ENCODE measurements at places on chromosomes 6 and 20.

GRCh38 chr6:22884456-22884855, 315.1 kb downstream of the HDGFL1 start:
- no peak for DNase-seq

GRCh38 chr6:107819964-107820337, 4.2 kb downstream of the SCML4 start:
- no peak for DNase-seq

DNA sequence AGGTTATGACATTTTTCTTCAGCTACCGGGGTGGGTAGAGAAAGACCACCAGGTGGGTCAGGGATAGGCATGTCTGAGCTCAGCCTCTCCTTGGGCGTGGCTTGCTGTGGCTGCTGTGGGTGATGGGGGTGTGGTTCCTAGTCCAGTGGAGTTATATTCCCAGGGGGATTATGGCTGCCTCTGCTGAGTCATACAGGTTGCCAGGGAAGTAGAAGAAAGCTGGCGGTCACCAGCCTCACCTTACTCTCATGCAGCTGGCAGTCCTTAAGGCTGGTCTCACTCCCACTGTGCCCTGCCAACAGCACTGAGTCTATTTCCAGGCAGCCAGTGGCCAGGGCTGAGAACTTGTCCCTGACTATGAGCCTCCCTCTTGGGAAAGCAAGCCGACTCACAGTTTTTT, 130.0 kb downstream of the SCP2D1 start:
- no peak for DNase-seq

DNA sequence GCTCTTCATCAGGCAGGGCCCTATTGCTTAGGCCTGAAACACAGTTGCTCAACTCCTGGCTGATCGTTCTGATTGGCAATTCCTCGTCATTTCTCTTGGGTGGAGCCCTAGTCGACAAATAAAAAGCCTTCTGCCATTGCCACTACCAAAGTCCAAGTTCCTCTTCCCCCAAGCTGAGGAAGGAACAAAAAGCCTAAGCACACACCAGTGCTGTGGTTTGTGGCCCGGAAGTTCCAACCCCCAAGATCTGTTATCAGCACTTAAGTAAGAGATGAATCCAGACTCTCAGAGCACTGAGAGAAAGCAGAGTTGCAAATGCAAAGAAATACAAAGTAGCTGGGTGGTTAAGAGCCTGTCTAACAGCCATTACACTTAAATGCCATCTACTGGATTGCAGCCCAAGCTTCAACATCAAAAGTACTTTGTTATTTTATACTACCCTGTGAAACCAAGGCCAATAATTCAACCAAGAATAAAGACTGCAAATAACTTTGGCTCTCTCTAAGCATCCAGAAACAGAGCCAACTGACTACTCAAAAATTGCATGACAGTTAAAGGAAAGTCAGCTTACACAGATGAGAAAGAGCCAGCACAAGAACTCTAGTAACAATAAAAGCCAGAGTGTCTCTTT, 1024.0 kb downstream of the GRIK2 start:
- no peak for DNase-seq

- DNase-seq, result no peak
Observed at GRCh38 chr20:1212023-1212422, 8.8 kb downstream of the C20orf202 start.

- DNase-seq, result no peak
Observed at GRCh38 chr20:4076671-4077070, 61.3 kb upstream of the RNF24 start.

- DNase-seq, result no peak
Observed at GRCh38 chr20:25058847-25059810, 1.2 kb upstream of the ACSS1 start.

GRCh38 chr6:18044108-18044783, 56.8 kb upstream of the KIF13A start:
- DNase-seq, result no peak

DNA sequence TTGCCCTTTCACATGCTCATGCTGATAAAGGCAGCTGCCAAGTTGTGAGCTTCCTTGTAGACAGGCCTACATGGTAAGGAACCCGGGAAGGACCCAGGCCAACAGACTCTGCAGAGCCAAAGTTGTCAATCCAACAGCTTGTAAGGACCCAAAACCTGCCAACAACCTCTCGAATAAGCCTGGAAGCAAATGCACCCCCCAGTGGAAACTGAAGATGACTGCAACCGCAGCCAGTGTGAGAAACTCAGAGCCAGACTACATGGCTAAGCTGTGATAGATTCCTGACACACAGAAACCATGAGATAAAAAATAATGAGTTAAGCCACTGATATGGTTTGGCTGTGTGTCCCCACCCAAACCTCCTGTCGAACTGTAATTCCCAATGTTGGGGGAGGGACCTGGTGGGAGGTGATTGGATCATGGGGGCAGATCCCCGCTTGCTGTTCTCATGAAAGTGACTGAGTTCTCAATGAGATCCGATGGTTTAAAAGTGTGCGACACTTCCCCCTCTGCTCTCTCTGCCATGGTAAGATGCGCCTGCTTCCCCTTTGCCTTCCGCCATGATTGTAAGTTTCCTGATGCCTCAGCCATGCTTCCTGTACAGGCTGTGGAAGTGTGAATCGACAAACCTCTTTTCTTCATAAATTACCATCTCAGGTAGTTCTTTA, 18.8 kb upstream of the CLPSL2 start:
- DNase-seq, result no peak

GRCh38 chr20:38674092-38674764, 50.1 kb upstream of the SLC32A1 start:
- DNase-seq, result peak; percentile 43

DNA sequence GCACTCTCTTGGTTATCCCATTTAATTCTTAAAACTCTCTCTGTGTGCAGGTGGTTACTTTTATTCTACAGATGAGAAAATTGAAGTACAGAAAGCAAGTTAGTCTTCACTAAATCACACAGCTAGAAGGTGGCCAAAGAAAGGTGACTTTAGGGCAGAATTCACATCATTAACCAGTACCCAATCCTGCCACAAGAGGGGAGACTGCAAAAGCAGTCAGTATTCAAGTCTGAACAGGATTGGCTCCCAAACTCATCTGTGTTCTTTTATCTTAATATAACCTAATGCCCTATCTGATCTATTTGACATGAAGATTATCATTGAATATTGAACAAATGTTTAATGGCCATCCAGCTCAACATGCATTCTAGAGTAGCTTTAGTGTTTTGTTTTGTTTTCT, 225.3 kb upstream of the FAM83B start:
- no peak for DNase-seq

- no peak for DNase-seq
Observed at GRCh38 chr6:22747571-22747970, 178.2 kb downstream of the HDGFL1 start.

DNA sequence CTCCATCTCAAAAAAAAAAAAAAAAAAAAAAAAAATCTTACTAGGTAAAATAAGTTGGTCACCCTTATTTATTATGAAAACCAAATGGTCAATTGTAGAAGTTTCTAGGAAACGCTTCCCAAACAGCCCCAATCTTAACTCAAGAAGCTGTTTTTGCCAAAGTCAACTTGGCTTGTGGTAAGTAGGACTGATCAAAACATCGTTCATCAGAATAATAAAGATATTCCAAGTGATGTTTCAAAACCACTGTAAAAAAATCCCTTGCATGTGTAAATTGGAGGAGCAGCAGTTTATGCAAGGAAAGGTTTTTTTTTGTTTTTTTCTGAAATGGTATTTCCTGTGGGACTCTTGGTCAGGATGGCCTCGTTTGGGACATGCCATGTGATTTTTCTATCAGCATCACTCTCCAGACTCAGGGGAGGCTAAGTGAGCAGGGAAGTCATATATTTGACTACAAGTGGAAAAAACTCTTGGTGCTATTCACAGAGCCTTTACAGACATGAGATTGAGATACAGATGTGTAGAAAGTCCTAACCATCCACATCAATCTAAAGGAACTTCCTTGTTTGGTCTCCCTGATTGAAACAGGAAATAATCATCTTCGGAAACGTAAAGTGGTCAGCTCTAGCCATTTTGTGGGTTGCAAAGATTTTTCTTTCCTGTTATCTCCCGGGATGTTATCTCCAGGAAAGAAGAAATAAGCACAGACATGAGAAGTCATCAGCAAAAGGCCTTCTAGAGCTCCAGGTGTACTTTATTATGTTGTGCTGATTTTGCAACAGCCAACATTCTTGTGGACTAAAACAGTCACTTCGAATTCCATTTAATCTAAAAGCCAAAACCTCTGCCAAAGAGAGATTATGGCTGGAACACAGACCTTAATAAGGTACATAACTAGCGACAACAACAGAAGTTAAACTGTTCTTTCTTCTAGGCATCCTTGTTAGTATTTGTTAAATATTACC, 177.8 kb downstream of the EDN1 start:
- DNase-seq, result no peak

- DNase-seq, result no peak
Observed at GRCh38 chr20:4181956-4182945, 166.9 kb upstream of the RNF24 start.

DNA sequence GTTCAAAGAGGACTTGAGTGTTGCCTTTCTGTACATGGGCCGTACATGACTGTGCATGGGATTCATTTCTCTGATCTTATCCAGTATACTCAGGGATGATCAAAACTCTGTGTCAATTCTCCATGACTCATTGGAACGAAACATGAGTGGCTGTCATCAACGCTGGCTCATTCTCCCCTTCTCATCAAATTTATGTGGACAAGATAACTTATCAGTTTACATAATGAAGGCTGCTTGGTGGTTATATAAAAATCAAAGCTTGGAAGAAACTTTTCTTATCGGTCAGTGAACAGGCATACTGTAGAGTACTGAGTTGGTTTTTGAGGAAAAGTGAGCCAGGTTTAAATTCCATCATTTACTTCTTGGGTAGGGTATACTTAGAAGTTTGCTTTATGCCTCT, 24.9 kb downstream of the CRISP1 start:
- no peak for DNase-seq

- no peak for DNase-seq
Observed at GRCh38 chr6:170512249-170512648, 40.9 kb downstream of the PSMB1 start.

DNA sequence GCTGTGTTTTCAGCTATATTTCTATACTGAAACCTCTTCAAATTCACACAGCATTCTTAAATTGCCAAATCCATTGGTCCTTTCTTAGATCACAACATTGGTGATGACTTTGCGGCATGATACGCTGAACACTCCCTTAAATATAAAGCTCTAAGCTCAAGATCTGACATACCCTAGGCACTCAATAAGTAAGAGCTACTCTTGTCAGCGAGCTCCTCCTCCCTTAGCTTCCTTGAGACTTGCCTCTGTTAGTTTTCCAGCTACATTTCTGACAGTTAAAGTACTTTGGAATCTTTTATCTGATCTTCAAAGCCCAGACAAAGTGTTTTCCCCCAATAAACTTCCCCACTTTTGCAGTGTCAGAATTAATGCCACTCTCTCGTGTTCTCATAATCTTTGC, 117.0 kb downstream of the HIVEP2 start:
- no peak for DNase-seq

GRCh38 chr6:7006515-7007191, 101.1 kb upstream of the RREB1 start:
- no peak for DNase-seq

DNA sequence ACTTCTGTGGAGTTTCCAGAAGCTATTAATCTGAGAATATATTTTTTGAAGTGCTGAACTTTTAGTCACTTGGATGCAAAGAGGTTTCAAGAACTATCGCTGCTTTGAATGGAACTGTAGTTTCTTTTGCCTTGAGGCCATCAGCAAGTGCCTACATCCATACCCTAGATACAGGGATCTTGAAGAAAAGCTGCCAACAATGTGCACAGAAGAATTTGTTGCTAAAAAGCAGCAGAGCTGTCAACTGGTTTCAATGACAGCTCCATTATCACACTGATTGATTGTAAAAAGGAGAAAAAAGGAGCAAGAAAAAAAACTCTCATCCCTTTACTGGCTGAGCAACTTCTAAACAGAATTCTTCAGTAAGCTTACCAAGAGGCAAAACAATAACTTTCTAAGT, 251.0 kb upstream of the NRSN1 start:
- no peak for DNase-seq

DNA sequence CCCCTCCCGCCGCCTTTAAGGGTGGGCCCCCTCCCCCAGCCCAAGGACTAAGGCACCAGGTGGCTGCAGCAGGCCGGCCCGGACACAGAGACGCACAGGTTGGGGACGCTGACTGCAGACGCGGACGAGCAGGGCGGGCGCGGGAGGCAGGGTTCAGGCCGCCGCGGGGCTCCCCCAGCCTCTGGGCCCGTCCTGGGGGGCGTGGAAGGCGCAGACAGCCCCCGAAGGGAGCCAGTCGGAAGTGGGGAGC, 9.3 kb downstream of the DUSP15 start:
- no peak for DNase-seq

GRCh38 chr6:156795825-156796224, 18.6 kb downstream of the ARID1B start:
- DNase-seq, result no peak

GRCh38 chr6:36914227-36914794, 28.6 kb downstream of the C6orf89 start:
- no peak for DNase-seq

- DNase-seq, result no peak
Observed at GRCh38 chr6:137893726-137894125, 26.7 kb downstream of the TNFAIP3 start.

DNA sequence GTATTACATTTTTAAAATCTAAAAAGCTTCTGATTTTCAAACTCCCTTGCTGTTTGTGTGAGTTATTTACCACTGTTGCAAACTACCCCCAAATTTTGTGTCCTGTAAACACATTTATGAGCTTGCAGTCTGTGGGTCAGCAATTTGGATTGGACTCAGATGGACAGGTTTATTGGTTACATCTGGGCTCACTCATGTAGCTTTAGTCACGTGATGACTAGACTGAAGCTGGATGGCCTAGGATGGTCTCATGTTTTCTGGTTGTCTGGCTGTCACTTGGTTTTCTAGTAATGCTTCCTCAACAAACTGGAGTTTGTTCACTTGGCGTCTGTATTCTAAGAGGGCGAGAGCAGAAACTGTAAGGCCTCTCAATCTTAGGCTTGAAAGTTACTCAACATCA, 12.2 kb upstream of the C6orf58 start:
- DNase-seq, result no peak

GRCh38 chr6:167295495-167296292, 4.6 kb downstream of the UNC93A start:
- no peak for DNase-seq

DNA sequence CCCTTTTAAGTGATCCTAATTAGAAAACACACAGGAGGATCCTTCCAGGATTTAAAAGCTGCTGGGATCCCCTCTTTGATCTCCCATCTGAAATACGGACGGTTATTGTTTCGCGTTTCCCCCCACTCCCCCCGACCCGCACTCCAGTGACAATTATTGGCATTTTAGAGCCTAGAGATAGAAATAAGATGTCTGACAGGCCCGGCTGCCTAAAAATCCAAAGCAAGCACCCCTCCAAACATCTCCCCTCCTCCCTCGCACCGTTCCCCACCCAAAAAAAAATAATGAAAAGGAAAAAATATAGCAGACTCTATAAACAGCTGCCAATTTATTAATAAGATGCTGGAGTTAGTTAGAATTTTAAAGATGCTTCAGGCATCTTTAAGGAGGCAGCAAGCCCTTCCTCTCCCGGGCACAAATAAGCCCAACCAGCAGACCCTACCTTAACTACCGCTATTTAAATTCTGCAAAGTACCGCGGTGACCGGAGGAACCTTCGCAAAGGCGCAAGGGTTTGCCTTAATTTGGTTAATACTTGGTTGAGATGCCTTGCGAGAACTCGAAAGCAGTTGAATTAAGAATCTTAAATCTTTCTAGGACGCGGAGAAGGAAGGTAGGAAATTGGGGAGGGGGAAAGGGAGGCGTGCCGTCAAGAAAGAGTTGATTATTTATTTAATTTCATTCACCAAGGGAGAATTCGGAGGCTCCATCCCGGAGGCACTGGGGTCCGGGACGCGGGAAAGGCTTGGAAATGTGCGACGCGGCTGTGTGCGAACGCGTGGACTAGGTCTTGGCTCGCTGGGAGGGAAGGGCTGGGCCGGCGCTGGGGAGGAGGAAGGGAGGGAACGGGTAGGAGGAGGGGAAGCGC, 1.5 kb upstream of the ISM1 start:
- DNase-seq, result no peak

All from activated CD4-positive, CD25-positive, alpha-beta regulatory T cell (primary cell).